Uterus (tissue), 4 donors: ENCODE measurements at places on chromosomes 2 and 18. TPM values are rescaled to one million over a fixed set of nuclear protein-coding genes. Genes with fewer than 3 reads are reported as not detected.

GRCh38 chr2:98601532-98602132, 6.7 kb downstream of the COA5 start:
- H3K27ac ChIP-seq: no peak overlapping the region
- no peak for DNase-seq

GRCh38 chr2:159035790-159036411, 67.5 kb downstream of the TANC1 start:
- H3K27ac ChIP-seq: peak overlapping the region; percentile 17
- no peaks in the 10 kb centered on the region for H3K36me3 ChIP-seq
- H3K27me3 ChIP-seq: no peaks in the 10 kb centered on the region
- DNase-seq: peak; percentile 26
- H3K4me3 ChIP-seq: no peak overlapping the region
- H3K4me1 ChIP-seq: peaks cover 7% of the 10 kb centered on the region

DNA sequence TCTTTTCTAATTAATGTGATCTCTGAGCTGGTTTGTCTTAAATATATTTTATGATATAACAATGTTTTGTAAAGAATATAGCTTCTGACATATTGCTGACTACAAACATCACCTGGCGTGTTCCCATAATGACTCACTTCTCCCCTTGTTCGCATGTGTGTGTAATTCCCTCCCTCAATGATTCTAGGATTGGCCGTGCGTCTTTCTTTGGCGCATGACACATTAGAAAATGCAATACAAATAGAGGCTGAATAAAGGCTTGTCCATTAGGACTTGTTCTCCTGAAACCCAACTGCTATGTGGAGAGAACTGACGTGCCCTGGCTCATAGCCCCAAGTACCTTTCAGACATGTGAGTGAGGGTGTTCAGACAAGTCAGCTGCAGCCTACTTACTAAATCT, 159.7 kb upstream of the CDH20 start:
- DNase-seq: no peak
- no peaks in the 10 kb centered on the region for H3K27me3 ChIP-seq
- H3K4me3 ChIP-seq: no peak overlapping the region
- no peaks in the 10 kb centered on the region for H3K36me3 ChIP-seq
- no peak overlapping the region for H3K27ac ChIP-seq
- no peaks in the 10 kb centered on the region for H3K4me1 ChIP-seq

GRCh38 chr2:11687736-11688135, 17.7 kb upstream of the NTSR2 start:
- no peak for DNase-seq
- no peak overlapping the region for H3K27ac ChIP-seq
- no peaks in the 10 kb centered on the region for H3K27me3 ChIP-seq
- H3K4me3 ChIP-seq: no peak overlapping the region

DNA sequence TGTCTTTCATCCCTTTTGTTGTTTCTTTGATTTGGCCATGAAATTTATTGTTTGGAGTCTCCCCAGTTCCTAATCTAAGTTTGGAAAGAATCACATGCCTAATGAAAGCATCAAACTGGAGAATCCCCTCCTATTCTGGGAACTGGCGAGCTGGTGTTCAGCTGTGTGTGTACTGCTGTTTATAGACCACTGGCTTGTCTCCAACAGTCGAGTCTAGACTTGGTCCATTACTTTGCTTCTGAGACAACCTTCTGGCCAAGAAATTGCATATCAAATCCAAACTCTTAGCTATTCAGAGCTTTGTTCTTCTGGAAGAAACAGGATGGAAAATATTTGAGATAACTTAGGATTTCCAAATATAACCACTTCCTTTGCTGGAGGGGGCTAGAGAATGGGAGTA, 111.5 kb upstream of the THSD7B start:
- peak; percentile 15 for DNase-seq
- no peak overlapping the region for H3K4me3 ChIP-seq
- H3K27me3 ChIP-seq: no peaks in the 10 kb centered on the region
- H3K36me3 ChIP-seq: no peaks in the 10 kb centered on the region
- no peak overlapping the region for H3K27ac ChIP-seq

- no peaks in the 10 kb centered on the region for H3K4me1 ChIP-seq
- H3K27ac ChIP-seq: no peak overlapping the region
- no peaks in the 10 kb centered on the region for H3K27me3 ChIP-seq
- H3K4me3 ChIP-seq: no peak overlapping the region
- no peaks in the 10 kb centered on the region for H3K36me3 ChIP-seq
These were observed 36.2 kb downstream of the SNED1 start for GRCh38 chr2:241034490-241035141.

DNA sequence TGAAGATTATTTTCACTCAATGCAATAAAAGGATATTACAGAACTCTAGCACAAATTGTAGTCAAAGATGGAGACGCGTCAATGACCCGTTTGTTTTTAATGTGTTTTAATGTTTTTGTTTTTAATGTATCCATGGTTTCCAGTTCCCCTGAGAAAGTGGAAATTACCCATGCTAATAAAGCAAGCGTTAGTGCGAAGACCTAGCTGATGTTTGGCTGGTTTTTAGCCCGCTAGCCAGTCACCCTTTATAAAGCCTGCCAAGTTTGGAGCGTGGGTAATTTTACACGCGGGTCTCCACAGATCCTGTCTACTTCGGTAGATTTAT, 430 bp upstream of the CHMP1B start:
- peak overlapping the region; percentile 90 for H3K4me3 ChIP-seq
- H3K36me3 ChIP-seq: no peaks in the 10 kb centered on the region
- no peaks in the 10 kb centered on the region for H3K27me3 ChIP-seq
- no peaks in the 10 kb centered on the region for H3K4me1 ChIP-seq

DNA sequence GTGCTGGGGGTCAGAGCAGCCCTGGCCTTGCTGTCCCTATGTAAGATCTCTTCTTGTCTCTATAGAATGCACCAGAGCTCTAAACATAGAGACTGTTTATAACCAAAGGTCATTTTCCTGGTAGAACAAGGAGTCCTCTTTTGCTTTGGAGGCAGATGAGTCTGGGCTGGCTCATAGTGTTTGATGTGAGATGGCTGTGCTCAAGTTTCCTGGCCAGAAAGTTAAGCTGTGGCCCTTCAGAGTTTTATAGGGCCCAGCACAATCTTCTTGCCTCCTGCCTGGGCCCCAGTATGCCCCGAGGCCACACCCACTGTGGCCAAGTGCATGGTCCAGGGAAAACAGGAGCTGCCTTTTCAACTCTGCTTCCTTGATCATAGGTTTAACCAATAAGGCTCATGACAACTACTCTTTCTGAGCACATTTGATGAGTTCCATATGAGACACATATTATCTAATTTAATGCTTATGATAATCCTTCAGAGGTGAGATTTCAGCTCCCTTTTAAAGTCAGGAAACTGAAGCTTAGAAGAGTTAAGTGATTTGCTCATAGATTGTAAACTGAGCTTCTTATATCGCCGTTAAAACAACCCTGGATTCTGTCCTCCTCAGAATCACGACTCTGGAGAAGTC, 66.3 kb downstream of the MYCN start:
- no peaks in the 10 kb centered on the region for H3K27me3 ChIP-seq
- no peaks in the 10 kb centered on the region for H3K4me1 ChIP-seq
- no peaks in the 10 kb centered on the region for H3K36me3 ChIP-seq
- DNase-seq: no peak

DNA sequence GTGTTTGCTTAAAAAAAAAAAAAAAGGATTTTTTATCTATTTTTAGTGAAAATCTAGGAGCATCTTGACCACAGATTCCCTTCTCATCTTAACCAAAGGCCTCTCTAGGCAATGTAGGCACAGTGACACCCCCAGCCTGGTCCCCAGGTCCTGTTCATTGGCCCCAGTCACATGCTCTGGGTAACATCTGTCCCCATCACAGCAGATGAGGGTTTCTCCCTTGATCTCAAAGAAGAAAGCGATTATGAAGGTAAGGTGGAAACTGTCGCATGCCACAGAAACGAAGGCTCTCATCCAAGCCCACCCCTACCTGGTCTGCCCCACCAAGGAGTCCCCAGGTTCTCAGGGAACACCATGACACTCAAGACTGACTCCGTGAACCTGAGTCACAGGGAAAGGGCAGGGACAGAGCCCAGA, 4.7 kb downstream of the HS6ST1 start:
- no peak for DNase-seq
- no peak overlapping the region for H3K27ac ChIP-seq
- no peaks in the 10 kb centered on the region for H3K36me3 ChIP-seq
- H3K4me3 ChIP-seq: no peak overlapping the region
- H3K27me3 ChIP-seq: no peaks in the 10 kb centered on the region

- no peak for DNase-seq
- H3K27me3 ChIP-seq: no peaks in the 10 kb centered on the region
- no peaks in the 10 kb centered on the region for H3K36me3 ChIP-seq
- no peak overlapping the region for H3K4me3 ChIP-seq
These were observed 302.6 kb downstream of the NUP35 start for GRCh38 chr2:183426825-183427224.

DNA sequence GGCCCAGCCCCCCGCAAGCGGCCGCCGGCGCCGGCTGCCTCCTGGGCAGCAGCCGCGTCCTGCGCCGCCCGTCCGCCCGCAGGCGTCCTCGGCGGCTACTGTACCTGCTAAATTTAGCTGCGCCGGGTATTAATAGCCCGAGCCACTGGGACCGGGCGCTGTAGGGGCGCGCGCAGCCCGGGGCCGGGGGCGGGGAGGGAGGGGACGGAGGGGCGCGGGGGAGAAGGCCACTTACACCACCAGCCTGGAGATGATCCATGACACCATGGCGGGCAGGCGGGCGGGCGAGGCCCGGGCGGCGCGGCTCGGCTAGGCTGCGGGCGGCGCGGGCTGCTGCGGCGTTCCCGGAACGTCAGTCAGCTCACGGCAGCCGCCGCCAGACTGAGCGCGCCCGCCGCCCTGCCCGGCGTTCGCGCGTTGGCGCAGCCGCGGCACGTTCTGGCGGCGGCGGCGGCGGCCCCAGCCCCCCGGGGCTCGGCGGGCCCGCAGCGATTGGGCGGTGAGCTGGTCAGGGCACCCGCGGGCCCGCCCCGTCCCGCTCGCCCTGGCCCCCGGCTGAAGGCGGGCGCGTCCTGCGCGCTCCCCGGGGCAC, at the start of gene REEP1:
Gene REEP1, minus strand, starts transcription at position 383 of the 592 bp plus-strand sequence. Its CDS starts 116 bp downstream, at position 267.
- peak; percentile 26 for DNase-seq
- H3K4me3 ChIP-seq: peak within 1 kb of the TSS; percentile 29
- H3K36me3 ChIP-seq: no peaks in the 10 kb centered on the region

DNA sequence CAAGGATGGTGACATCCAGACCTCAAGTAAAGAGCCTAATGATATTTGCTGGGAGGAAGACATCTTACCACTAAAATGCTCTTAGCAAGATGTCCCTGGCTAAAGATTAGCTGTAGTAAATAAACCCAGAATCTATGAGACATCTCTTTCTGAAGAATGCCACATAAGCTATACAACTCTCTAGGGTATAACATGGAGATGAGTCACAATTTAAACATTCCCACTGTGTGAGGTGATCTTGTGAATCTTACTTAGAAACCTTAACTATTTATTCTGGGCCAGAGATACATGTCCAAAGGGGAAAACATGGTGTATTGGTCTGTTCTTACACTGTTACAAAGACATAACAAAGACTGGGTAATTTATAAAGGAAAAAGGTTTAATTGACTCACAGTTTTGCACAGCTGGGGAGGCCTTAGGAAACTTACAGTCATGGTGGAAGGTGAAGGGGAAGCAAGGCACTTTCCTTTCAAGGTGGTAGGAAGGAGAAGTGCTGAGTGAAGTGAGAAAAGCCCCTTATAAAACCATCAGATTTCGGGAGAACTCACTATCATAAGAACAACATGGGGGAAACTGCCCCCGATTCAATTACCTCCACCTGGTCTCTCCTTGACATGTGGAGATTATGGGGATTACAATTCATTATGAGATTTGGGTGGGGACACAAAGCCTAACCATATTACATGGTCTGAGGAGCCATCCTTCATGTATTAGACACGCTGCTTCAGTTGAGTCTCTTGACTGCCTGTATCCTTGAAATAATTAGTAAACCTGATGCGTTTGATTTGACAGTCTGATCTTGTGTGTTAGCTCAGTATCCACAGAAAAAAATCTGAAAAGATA, 17.1 kb downstream of the KRCC1 start:
- no peak for DNase-seq
- H3K36me3 ChIP-seq: no peaks in the 10 kb centered on the region
- no peaks in the 10 kb centered on the region for H3K4me1 ChIP-seq
- no peaks in the 10 kb centered on the region for H3K27me3 ChIP-seq
- no peak overlapping the region for H3K4me3 ChIP-seq
- H3K27ac ChIP-seq: no peak overlapping the region

- no peak overlapping the region for H3K27ac ChIP-seq
- no peak overlapping the region for H3K4me3 ChIP-seq
- no peaks in the 10 kb centered on the region for H3K4me1 ChIP-seq
- H3K27me3 ChIP-seq: no peaks in the 10 kb centered on the region
- no peaks in the 10 kb centered on the region for H3K36me3 ChIP-seq
These were observed 93.2 kb downstream of the KLF7 start for GRCh38 chr2:207072571-207072970.

DNA sequence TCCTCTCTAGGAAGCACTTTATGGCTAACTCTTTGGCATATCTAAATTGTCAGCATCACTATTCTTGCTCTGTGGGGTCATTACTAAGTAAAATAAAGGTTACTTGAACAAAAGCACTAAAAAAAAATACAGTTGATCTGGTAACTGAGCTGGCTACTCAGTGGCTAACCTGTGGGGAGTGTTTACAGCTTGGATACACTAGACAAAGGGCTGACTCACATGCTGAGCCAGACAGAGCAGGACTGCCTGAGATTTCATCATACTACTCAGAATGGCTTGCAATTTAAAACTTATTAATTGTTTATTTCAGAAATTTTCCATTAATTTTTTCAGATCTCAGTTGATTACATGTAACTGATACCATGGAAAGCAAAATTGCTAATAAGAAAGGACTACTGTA, 1690.4 kb upstream of the SLC39A10 start:
- H3K27ac ChIP-seq: no peak overlapping the region
- no peaks in the 10 kb centered on the region for H3K36me3 ChIP-seq
- H3K4me3 ChIP-seq: no peak overlapping the region
- DNase-seq: no peak
- no peaks in the 10 kb centered on the region for H3K27me3 ChIP-seq

DNA sequence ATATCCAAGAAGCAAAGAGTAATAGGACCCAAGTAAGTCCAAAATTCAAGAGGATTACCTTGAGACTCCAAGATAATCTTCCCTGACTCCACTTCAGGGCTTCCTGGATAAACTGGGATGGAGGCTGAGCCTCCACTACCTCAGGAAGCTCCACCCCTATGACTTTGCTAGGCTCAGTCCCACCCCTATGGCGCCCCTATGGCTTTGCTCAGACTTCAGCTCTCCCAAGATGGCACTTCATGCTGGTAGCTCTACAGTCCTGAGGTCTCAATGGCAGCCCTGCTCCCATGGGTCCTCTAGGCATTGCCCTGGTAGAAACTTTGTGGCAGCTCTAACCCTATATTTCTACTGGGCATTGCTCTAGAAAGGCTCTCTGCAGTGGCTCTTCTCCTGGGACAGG, 69.9 kb upstream of the CHAC2 start:
- H3K36me3 ChIP-seq: no peaks in the 10 kb centered on the region
- H3K4me3 ChIP-seq: no peak overlapping the region
- H3K4me1 ChIP-seq: no peaks in the 10 kb centered on the region
- no peaks in the 10 kb centered on the region for H3K27me3 ChIP-seq
- no peak for DNase-seq

The MOB4 gene
- 23.3 TPM for total RNA-seq

The DNAJB2 gene
- 32.1 TPM for total RNA-seq

The LYPD6B gene
- 9.8 TPM for total RNA-seq

The VWA3B gene
- total RNA-seq: not detected

The SERPINB7 gene
- total RNA-seq: not detected
